Type B pancreatic cell (in vitro differentiated cells): ENCODE measurements at places on chromosomes 3 and 15. TPM values are rescaled to one million over a fixed set of nuclear protein-coding genes. Genes with fewer than 3 reads are reported as not detected.

GRCh38 chr3:183824761-183825455 is 469 bp downstream of the MAP6D1 start:
- peak; percentile 68 for DNase-seq

- no peak for DNase-seq
Observed at GRCh38 chr15:80268101-80268500, 16.1 kb upstream of the CTXND1 start.

GRCh38 chr3:72143966-72144717 is 359.2 kb upstream of the PROK2 start:
- DNase-seq, result no peak

Gene DPPA2
- 0.36 TPM in 1 of 2 replicates, not detected in the other for total RNA-seq

Gene FOXP1
- 113 and 127 TPM in 2 replicates for total RNA-seq

Gene SLC24A5
- total RNA-seq, result 1.3 TPM in 1 of 2 replicates, not detected in the other

Gene AVEN
- total RNA-seq, result 6.6 and 10.4 TPM in 2 replicates

Gene TUBGCP4
- 25.5 and 29.1 TPM in 2 replicates for total RNA-seq
